Stimulated activated naive CD4-positive, alpha-beta T cell (primary cell): ENCODE measurements at places on chromosomes 6 and 20.

- no peak for DNase-seq
Observed at GRCh38 chr6:165967810-165968407, 199.7 kb downstream of the TBXT start.

- DNase-seq: no peak
Observed at GRCh38 chr20:51492167-51493092, 50.1 kb downstream of the NFATC2 start.

DNA sequence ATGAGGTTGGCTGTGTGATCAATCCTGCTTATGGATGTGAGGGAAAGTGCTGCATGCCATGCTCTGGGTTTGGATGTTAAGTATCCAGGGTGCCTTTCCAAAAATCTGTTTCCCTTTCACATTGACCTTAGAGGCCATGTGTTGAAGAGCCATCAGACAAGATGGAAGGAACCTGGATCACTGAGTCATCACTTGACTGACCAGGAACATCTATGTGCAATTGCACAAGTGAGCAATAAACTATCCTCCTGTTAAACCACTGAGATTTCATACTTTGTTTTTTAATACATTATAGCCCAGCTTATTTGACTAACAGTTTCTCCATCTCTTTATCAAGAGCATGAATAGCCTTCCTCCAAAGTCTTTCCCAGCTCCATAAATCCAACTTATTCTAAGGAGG is 17.8 kb upstream of the TMEM14A start:
- no peak for DNase-seq

- DNase-seq: no peak
Observed at GRCh38 chr6:95321126-95321525, 256.2 kb upstream of the MANEA start.

DNA sequence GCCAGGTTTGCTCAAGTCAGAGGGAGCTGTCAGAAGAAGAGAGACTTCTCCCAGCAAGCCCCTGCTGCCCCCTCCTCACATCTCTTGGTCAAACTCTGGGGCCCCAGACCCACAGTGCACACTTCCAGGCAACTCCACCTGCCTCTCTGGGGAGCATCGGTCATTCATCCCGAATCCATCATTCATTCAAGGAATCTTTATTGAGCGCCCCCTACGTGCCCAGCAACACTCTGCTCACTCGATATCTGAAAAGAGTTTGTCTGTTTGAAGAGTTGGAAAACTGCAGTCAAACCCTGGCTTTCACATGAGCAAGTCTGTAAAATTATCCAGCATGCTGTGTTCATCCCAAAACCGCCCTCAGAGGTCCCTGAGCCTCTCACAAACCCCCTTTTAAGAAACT is 66.2 kb downstream of the PRR18 start:
- DNase-seq: no peak

DNA sequence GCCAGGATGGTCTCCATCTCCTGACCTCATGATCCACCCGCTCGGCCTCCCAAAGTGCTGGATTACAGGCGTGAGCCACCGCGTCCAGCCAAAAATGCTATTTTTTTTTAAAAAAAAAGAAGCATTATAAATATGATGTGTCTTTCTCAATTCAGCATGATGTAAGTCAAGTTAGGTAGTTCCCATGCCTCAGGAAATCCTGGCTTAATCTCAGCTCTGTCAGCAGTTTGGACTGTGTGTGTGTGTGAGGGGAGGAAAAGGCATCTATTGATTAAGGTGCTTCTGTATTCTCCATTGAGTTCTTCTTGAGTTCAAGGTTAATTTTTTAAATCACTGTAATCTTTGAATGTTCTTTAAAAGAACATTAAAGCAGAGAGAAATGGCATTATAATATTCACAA is 51.5 kb downstream of the GMDS start:
- no peak for DNase-seq
